ENCODE measurements at places on chromosomes 7 and 10. TPM values are rescaled to one million over a fixed set of nuclear protein-coding genes. Genes with fewer than 3 reads are reported as not detected.

DNA sequence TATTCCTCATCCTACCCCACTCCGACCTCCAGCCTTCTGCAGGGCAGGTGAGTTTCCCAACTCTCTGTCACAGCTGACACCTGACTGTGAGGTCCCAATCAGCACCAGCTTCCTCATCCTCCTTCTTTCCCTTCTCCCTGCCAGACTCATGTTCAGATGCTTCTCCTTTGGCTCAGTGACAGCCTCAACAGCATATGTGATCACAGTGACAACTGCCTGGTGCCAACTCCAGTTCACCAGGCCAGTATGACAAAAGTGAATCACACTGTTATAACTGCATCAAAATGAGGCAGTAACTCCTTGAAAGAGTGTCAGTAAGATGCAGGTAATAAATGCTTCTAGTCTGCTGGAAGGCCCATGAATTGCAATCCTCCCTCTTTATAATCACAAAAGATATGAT lies 46.8 kb upstream of the NFE2L3 start:
- no peak for DNase-seq

DNA sequence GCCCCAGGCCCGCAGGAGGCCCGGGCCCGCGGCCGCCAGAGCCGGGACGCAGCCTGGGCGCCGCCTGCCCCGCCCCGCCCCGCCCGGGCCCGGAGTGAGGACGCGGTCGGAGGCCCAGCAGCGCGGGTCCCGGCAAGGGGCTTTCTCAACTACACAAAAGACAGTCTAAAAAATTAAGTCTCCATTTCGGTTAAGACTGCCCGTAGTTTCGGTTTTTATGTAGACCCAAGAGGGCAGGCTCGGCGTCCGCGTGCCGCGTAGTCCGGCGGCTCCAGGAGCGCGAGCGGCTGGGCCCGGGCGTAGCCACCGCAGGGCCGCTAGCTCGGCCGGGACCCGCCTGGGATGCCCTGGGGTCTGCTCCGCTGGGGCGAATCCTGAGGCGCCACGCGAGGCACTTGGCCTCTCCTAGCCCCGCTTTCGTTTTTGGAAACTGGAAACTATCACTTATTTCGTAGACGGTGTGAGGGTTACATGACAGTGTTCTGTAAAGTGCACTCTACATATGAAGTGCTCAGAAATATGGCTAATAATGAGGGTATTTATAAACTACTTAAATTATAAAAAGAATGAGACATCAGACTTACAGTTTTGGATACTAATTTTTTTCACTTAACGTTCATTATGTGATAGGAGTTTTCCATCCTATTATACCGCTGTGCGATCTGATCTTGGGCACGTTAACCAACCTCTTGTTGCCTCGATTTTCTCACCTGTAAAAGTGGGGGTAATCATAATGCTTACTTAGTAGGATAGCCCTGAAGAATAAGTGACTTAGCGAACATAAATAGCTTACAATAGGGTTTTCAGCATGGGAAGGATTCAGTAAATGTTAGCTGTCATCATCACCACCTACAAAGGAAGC lies 573 bp downstream of the BLVRA start:
- DNase-seq, result no peak

- DNase-seq, result no peak
These were observed 73.9 kb upstream of the GTF2I start for GRCh38 chr7:74583630-74584029.

The VENTX gene
- 0.54 TPM for total RNA-seq

DNA sequence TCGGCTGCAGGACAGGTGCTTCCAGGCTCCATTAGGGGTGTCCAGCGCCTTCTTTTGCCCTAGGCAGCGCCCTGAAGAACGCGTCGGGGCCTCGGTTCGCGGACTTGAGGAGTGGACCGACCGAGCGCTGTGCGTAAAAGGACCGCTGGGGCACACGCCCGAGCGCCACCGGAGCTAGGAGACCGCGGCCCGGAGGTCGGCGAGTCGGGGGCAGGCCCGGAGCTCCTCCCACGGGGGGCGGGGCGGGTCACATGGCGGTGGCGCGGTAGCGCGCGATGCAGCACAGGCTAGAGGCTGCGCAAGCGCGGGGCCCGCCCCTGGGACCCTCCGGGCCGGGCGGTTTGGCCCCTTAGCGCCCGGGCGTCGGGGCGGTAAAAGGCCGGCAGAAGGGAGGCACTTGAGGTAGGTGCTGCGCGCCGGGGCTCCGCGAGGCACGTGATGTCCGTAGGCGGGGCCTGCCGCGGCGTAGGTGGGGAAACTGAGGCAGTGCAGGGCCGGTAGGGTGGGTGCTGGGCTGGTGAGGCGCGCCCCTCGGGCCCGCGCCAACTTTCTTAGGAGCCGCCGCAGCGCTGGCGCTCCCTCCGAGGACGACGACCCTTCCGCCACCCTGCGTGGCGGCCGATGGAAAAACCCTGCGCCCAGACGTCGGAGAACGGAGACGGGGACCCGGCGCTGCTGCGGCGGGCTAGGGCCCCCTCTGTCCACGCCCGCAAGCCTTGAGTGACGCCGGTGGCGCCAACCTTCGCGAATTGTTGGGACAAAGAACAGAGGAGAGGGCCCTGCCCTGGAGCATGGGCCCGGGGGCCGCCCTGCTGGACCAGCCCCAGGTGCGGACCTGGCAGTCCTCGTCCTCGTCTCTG lies at the start of gene PRXL2A:
PRXL2A (plus strand) TSS at position 310 of the 860 bp plus-strand sequence. CDS start 11,917 bp downstream, outside the sequence.
- DNase-seq, result peak; percentile 92

DNA sequence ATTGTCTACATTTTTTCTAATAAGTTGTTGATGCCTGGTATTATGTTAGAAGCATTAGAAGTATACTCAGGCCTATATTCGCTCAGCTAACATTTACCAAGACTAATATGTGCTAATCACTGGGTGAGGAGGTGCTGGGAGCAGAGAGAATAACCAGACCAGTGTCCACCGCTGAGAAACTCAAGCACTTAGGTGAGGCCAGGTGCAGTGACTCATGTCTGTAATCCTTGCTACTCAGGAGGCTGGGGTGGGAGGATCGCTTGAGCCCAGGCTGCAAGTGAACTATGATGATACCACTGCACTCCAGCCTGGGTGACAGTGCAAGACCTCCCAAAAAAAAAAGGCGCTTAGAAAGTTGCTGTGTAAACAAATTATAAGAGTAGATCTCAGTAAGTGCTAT lies 182.2 kb upstream of the AOAH start:
- no peak for DNase-seq

DNA sequence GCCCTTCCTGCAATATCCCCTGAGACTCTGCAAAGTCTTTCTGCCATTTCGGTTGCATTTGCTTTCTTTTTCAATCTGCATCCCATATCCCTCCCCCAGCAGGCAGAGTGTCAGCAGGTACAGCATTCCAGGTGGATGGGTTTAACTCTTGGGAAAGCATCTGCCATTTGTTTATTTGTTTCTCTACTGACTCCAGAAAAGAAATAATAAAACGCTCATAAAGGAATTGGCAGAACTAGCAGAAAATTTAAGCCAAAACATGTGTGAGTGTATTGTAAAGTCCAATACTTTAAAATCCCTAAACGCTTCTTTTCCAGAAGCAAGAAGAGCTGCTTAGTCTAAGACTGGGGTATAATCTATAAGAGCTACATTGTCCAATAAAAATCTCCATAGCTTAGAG lies 393.8 kb downstream of the TNS3 start:
- DNase-seq, result no peak

DNA sequence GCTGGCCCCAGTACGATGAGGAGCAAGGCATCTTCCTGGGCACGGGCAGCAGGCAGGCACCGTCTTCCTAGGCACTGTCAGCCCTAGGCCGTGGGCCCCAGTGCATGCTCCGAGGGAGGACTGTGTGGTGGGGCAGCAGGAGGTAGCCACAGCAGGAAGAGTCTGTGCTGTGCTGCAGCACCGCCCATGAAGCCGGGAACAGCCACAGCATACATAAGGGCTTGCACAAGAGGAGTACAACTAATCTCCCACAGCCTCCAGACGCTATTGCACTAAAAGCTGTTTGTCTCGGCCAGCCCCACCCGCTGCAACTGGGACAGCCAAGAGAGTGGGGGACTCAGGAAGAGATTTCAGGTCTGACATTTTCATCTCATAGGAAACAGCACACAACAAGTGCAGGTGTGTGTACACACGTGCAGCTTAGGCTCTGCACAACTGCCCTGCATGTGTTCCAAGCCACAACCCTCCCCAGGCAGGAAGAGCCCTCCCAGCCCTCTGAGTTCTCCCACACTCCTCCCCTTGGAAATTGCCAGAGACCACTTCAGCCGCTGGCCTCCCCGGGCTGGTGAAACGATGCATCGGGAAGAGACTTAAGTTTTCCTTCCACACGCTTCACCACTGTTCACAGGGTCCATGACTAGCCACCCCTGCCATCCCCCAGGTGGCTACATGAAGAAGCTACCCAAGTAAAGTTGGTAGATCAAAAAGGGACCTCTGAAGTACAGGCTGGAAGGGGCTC lies 88.1 kb upstream of the DDC start:
- DNase-seq, result no peak

GRCh38 chr7:12322284-12322902 lies 81.3 kb downstream of the VWDE start:
- DNase-seq, result no peak

The HECW1 gene
- not detected for total RNA-seq

The CLCN1 gene
- total RNA-seq, result not detected

DNA sequence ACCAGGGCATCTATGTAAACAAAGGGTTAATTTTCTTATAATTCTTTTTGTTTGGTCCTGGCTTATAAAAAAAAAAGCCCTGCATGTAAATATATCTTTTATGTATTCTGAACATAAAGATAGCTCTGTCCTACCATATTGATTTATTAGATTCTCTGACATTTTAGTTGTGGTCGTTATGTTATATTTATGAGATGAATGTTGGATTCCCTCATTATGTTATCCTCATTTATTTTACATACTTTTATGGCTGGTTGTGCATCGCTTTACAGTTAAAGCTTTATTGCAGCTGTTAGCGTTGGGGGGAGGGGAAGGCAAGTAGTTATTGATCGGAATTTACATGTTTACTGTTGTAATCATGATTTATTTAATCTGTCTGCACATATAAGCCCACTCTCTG lies 431.5 kb downstream of the LRMDA start:
- DNase-seq, result no peak

DNA sequence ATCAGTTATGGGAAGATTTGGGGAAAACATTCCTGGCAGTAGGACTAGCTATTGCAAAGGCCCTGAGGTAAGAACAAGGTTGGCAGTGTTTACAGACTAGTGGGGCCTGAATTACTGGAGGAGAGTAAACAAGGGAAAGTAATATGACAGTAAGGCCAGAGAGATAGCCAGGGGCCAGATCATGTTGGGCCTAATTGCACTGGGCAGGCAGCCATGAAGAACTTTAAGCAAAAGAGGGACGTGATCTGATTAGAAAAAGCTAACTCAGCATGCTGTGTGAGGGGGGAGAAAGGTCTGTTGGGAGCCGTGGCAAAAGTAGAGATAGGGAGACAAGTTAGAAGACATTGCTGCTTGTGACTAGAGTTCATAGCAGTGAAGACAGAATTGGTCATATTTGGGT lies 9.2 kb downstream of the NUP42 start:
- no peak for DNase-seq

DNA sequence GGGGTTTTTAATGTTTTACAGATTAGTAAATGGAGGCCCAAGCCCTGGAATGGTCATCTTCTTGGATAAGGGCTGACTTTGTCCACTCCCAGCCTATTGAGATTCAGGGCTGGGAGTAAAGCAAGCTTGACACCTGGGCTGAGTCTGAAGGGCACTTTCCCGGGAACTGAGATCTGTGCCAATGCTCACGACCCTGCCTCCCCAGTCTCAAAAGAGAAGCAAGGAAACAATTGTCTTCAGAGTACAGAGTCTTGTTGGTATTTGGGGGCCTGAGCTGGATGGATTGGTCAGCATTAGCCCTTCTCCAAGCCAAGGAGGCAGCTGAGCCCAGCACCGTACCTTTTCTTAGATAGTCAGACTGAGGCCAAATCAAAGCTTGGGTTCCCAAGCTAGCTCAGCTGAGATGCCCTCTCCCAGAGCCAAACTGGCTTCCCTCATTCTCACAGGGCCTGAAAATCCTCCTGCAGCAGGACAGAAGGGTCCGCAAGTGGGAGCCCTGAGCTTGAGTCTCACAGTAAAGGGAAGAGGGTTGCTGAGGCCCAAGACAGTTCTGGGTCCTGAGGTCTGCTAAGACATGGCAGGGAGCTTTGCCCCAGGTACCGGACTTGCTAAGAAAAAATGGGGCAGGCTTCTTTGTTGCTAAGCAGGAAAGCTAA lies 3.7 kb downstream of the DDIT4 start:
- no peak for DNase-seq

- no peak for DNase-seq
These were observed 73.8 kb upstream of the CDK1 start for GRCh38 chr10:60704471-60704870.

The CLRN3 gene
- total RNA-seq, result not detected

GRCh38 chr10:112792487-112793201 lies 157.4 kb upstream of the TCF7L2 start:
- DNase-seq, result peak; percentile 68

The TMEM213 gene
- total RNA-seq, result not detected

GRCh38 chr10:113613427-113613826 lies 50.4 kb downstream of the NRAP start:
- DNase-seq, result no peak

DNA sequence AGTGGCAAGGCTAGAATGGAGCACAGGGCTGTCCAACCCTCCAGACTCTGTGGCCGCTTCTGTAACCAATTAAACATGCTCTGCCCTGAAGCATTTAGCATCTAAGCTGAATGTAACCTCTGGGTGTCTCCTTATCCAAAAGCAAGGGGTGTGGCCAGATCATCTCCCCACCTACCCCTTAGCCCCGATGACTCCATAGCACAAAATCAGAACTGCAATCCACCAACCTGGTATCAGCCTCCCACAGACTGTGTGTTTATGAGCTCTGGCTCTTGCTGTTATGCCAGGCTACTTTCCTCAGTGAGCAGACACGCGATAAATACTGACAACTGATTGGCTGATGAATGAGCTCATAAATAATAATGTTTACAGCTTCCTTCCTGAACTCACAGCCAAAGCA lies 3.2 kb downstream of the FRMD4A start:
- DNase-seq, result no peak

DNA sequence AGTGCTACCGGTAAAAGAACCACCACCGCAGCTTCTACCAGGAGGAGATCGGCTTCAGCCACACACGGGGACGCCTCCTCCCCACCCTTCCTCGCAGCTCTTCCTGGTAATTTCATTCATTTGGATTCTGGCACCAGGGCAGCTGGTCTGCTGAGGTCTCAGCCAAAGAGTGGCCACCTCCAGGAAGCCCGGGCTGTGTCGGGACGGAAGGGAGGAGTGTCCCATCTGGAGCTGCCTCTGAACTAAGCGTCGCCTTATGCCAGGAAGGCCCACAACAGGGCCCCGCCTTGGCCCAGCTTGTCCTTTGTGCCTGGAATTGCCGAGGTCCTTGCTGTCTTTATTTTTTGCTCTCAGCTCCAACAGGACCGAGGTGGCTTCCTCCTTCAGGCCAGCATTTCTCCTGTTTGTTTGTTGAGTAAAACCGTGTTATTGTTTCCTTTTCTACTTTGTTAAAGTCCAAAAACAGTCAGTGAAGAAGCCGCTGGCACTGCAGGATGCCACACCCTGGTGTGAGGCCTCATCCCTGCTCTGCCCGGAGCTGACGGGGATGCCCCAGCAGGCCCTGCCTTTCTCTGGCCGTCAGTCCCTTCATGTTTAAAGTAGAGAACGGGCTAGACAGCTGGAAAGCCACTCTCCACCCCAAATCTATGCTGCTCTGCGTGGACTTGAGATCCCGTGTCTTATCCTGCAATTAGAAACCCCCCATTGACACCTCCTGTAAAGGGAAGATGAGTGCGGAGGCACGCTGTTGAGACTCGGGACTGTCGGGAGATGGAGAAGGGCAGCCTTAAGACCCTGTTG lies 24.5 kb upstream of the TTYH3 start:
- DNase-seq, result peak; percentile 91

- no peak for DNase-seq
These were observed 296.9 kb downstream of the ETV1 start for GRCh38 chr7:13692548-13692947.
